ENCODE measurements at places on chromosomes 13 and 19. TPM values are rescaled to one million over a fixed set of nuclear protein-coding genes. Genes with fewer than 3 reads are reported as not detected.

Gene ONECUT3
- not detected for total RNA-seq

Gene ZNF708
- total RNA-seq: 1.1 TPM

Gene CERS1
- total RNA-seq: 5.1 TPM

Gene LILRA1
- total RNA-seq: not detected

Gene EPN1
- 191 TPM for total RNA-seq

All from A549 treated with RU486 at 1 μM for 4 hours (cell line).